ENCODE measurements at places on chromosomes 1 and 21.

GRCh38 chr21:41477641-41478318 lies 30.2 kb downstream of the TMPRSS2 start:
- DNase-seq: no peak

DNA sequence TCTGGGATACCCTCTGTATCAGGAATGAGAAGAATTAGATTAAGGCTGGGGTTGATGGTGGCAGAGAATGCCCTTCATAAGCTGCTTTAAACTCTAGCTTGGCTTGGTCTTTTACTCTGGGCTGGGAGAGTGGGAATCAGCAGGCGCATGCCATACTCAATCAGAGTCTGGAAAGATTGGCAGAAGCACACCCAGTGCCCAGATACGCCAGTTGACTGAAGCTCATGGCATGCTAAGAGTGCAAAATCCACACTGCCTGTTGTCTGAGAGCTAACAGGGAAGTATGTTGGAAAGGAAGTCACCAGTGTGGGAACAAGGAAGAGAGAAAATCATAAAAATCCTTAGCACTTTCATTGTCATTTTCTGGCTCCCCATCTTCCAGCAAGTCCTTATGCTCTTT lies 53.0 kb downstream of the HMCN1 start:
- no peak for DNase-seq

- DNase-seq: no peak
These were observed 6.0 kb downstream of the RAVER2 start for GRCh38 chr1:64750875-64751274.

- DNase-seq: no peak
These were observed 8.7 kb downstream of the SORT1 start for GRCh38 chr1:109388884-109389637.

GRCh38 chr1:203082571-203083462 lies 3.0 kb downstream of the MYOG start:
- DNase-seq: peak; percentile 91

- peak; percentile 24 for DNase-seq
These were observed 64.1 kb upstream of the RNPC3 start for GRCh38 chr1:103461161-103462105.

- DNase-seq: no peak
These were observed 20.6 kb downstream of the ETNK2 start for GRCh38 chr1:204130981-204131892.

- no peak for DNase-seq
These were observed 289.9 kb downstream of the DPYD start for GRCh38 chr1:97630948-97631347.

DNA sequence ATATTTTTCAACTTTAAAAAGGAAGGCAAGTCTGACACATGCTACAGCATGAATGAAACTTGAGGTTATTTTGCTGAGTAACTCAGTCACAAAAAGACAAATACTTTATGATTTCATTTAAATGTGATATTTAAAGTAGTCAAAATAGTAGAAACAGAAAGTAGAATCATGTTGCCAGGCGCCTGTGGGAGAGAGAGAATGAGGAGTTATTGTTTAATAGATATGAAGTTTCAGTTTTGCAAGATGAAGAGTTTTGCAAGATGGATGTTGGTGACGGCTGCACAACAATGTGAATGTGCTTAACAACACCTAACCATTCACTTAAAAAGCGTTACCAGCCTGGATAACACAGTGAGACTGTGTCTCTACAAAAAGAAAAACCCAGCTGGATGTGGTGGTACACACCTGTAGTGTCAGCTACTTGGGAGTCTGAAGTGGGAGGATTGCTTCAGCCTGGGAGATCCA lies 20.7 kb upstream of the ATP1A1 start:
- no peak for DNase-seq

- DNase-seq: no peak
These were observed 23.6 kb upstream of the CBR3 start for GRCh38 chr21:36111238-36111637.

DNA sequence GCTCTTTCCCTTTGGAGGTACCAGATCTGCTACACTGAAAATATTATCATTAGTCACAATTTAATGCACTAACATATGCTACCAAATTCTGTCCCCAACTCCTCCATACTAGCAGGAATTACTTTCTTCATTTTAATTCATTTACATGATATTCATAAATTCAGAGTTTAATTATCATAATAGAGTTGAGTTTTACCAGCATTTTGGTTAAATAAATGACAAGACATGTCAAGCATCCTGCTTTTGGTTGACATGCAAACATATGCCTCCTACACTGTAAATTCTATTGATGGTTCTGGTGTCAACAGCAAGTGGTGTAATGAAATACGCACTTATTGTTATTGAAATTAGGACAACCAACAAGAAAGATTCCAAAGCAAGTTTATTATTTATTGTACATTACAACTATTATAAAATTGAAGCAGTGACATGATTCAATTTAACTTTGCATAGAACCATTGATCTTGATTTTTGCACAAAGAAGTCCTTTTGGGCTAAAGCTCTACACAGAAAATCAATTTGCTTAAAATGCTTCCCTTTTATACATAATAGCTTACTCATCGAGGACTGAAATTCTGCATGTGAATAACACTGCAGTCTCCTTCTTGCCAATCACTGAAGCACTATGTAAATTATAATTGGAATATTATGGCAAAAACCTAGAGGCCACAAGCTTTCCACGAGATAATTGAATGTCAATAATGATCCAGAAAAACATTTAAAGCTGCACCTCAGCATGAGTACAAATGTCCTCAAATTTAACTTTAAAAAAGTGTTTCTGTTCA lies 728.6 kb upstream of the ADGRL2 start:
- no peak for DNase-seq

DNA sequence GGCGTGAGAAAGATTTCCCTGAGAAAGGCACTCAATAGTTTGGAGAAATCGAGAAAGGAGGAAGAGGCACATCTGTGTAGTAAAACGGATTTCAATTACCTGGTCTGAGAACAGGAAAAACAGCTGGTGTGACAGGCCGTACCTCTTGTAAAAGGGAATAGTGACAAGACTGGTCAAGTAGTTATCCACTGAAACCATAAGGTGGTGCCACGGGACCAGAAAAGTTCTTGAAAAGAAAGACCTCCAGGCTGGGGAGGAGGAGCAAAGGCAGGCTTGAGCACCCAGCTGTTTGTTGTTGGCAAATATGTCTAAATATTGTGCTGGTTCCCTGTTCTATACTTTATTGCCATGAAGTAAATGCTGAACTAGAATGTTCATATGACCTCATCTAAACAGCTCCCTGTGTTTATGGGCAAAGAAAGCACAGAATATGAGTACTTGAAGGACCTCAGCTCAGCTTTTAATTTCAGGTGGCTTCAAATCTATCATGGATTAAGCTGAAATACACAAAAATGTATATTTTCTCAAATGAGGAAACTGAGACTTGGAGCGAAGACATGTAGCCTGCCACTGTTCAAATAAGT lies 4.0 kb downstream of the HAO2 start:
- DNase-seq: peak; percentile 23

GRCh38 chr1:112172294-112172882 lies 182.9 kb upstream of the KCND3 start:
- DNase-seq: peak; percentile 63

DNA sequence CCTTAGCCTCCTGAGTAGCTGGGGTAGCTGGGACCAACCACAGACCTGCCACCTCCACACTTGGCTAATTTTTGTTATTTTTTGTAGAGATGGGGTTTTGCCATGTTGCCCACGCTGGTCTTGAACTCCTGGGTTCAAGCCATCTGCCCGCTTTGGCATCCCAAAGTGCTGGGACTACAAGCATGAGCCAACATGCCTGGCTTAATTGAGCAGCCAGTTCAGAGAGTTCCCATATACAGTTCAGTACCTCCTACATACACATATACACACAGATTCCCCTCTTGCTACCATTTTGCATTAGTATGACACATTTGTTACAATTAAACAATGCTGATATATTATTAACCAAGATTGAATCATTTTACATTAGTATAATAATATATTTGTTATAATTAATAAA lies 2.9 kb downstream of the RNPEP start:
- no peak for DNase-seq

- DNase-seq: peak; percentile 46
These were observed 14.7 kb upstream of the POFUT2 start for GRCh38 chr21:45302082-45303061.

GRCh38 chr1:111696330-111696729 lies 42.9 kb downstream of the INKA2 start:
- no peak for DNase-seq

DNA sequence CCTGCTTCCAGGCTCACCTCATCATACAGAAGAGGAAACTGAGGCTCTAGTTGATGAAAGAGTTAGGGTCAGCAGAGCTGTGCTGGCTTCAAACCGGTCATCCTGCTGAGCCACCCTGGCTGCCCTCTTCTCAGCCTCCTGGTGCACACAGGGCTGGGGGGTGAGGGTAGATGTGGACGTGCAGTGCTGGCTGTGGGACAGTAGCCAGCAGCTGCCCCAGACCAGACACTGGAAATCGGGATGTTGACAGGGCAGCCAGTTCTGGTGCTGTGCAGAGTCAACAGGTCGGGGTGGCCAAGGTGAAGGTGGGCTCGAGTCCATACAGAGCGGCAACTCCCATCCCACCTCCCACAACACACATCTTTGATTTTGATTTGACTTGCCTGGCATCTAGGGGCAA lies 1.5 kb upstream of the CLCNKA start:
- no peak for DNase-seq

DNA sequence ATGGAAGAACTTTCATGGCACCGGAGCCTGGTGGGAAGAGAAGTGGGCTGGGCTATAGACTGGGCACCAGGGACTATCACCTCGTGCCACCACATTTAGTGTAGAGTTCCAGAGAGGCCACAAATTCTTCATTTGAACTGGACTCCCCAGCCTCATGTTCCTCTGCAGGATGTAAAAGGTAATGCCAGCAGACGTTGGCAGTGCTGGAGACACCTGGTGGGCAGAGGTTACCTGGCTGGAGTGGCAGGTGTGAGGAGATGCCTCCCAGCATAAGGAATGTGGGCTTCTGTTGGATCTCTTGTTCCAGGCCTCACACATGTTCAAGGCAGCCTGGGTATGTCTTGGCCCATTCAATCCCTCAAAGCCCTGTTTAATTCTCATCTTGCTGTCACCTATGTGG lies 35.2 kb downstream of the TEX35 start:
- DNase-seq: no peak

GRCh38 chr1:2624735-2625300 lies 8.0 kb downstream of the MMEL1 start:
- DNase-seq: no peak

- DNase-seq: no peak
These were observed 971.4 kb downstream of the TTLL7 start for GRCh38 chr1:83027511-83027910.

DNA sequence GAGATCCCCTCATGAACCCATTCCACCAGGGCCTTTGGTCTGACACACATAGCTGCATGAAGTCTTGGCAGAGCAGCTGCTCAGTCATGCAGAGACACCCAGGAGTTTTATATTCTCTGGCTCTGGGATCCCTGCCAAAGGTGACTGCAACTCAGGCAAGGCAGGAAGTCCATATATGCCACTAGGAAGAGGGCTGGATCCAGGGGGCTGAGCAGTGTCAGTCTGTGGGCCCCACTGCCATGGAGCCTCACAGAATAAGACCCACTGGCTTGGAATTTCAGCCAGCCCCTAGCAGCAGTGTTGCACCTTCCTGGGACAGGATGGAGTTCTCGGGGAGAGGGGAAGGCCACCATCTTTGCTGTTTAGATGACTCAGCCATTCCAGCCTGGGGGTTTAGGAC lies 199.7 kb downstream of the TBX15 start:
- no peak for DNase-seq

DNA sequence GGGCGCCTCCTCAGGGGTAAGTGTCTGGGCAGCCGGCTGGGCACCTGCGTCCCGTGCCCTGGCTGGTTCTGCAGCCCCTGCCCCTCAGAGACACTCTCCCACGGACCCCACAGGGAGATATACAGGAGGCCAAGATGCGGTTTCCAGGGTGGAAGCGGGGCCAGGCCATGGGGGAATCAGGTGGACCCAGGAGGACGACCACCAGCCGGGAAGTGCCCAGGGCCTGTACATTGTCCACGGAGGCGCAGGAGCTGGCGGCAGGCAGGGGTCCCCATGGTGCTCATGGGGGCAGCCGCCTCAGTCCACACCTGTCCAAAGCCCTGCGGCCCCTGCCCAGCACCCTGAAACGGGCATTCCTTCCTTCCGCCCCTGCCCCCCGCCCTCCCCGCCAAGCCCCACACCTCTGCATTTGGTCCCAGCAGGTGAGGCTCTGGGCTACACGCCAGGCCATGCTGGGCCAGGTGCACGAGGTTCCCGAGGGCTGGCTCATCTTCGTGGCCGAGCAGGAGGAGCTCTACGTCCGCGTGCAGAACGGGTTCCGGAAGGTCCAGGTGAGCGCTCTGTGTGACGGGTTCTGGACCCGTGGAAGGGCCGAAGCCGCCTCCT lies 36.7 kb downstream of the SLC19A1 start:
- no peak for DNase-seq

GRCh38 chr1:243213045-243213787 lies 41.9 kb downstream of the CEP170 start:
- DNase-seq: no peak

GRCh38 chr1:160092366-160093068 lies 5.9 kb downstream of the IGSF8 start:
- DNase-seq: no peak

DNA sequence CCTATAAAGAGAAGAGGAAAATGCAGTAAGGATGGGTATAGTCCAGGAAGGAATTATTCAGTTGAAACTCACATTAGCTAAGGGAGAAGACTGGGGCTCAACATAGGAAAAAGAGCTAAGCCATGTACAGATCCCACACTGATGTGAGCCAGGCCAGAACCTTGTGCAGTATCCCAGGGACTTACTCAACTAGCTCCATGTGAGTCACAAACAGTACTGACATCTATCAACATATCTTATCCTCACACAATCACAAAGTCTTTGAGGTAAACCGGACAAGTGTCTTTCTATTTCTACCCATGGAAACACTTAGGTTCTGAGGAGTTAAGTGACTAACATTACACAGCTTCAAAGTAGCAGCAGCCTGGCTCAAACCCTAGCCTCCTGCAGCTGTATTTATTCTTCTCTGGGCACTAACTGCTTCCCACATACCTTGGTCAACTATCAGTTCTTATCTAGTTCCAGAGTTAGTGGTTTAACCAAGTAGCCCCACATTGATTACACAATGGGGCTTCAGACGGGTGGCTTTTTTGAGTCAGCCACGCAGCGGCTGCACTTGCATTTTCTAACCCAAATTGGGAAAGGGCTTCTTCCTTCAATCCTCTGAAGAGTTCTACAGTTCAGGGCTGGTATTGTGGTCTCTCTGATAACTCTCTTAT lies 9.5 kb downstream of the CD5L start:
- peak; percentile 84 for DNase-seq

- DNase-seq: peak; percentile 34
These were observed 46.2 kb downstream of the GPR3 start for GRCh38 chr1:27438621-27439061.

- peak; percentile 84 for DNase-seq
These were observed 96.2 kb upstream of the EDN2 start for GRCh38 chr1:41580520-41581172.

DNA sequence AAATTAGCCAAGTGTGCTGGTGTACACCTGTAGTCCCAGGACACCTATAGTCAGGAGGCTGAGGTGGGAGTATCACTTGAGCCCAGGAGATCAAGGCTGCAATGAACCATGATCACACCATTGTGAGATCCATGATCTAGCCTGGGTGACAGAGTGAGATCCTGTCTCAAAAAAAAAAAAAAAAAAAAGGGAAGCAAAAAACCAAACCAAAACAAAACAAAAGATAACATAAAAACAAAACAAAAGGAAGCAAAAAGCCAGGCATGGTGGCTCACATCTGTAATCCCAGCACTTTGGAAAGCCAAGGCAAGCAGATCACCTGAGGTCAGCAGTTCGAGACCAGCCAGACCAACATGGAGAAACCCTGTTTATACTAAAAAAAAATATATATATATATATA lies 9.4 kb upstream of the AKR1A1 start:
- no peak for DNase-seq
